Stimulated activated CD4-positive, alpha-beta T cell treated with anti-CD3 and anti-CD28 coated beads, TNF-alpha, amount 100 ng/mL, for 4 hours (primary cell): ENCODE measurements at places on chromosomes 3 and 15.
A peak's percentile ranks its signal among the peaks of the same experiment; 100 is the strongest.

DNA sequence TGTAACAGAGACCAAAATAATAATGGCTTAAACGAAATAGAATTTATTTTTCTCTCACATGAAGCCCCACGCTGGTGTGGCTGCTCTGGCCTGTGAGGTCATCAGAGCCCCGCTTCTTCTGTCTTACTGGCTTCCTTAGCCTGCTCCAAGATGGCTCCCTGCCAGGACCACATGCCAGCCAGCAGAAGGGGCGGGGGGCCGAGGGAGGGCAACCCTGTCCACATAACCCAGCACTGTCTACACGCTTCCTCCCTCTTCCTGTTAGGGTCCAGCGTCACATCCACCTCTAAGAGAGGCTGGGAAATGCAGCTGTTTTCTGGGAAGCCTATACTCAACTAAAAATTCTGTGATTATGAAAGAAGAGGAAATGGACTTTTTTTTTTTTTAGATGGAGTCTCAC lies 107.9 kb upstream of the DLG1 start:
- no peak for DNase-seq

GRCh38 chr15:76203346-76204108 lies 107.7 kb downstream of the ETFA start:
- no peak for DNase-seq

- DNase-seq: no peak
These were observed 793 bp downstream of the PCOLCE2 start for GRCh38 chr3:142888099-142888480.

GRCh38 chr15:23565395-23566070 lies at the start of gene MKRN3:
MKRN3 (plus strand) TSS chr15:23565674; CDS start chr15:23565783, 109 bp downstream.
- no peak for DNase-seq

- DNase-seq: no peak
These were observed 1.3 kb upstream of the CHRNB4 start for GRCh38 chr15:78642331-78642730.

DNA sequence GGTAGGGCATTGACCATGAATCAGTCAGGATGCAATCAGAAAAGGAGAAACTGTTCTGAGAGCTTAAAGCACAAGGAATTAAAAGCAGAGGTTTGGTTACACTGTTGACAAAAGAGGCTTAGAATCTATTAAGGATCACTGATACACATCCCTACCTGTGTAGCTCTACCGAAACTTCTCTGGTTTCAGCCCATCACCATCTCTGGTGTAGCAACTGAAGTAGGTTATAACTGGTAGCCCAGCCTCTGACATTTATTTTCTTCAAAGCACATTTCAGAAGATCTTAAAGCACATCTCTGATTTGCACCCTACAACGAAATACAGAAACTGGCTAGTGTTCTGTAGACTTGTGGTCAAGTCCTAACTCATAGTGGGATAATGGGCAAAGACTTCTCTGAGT lies 283.7 kb downstream of the GBE1 start:
- DNase-seq: no peak

DNA sequence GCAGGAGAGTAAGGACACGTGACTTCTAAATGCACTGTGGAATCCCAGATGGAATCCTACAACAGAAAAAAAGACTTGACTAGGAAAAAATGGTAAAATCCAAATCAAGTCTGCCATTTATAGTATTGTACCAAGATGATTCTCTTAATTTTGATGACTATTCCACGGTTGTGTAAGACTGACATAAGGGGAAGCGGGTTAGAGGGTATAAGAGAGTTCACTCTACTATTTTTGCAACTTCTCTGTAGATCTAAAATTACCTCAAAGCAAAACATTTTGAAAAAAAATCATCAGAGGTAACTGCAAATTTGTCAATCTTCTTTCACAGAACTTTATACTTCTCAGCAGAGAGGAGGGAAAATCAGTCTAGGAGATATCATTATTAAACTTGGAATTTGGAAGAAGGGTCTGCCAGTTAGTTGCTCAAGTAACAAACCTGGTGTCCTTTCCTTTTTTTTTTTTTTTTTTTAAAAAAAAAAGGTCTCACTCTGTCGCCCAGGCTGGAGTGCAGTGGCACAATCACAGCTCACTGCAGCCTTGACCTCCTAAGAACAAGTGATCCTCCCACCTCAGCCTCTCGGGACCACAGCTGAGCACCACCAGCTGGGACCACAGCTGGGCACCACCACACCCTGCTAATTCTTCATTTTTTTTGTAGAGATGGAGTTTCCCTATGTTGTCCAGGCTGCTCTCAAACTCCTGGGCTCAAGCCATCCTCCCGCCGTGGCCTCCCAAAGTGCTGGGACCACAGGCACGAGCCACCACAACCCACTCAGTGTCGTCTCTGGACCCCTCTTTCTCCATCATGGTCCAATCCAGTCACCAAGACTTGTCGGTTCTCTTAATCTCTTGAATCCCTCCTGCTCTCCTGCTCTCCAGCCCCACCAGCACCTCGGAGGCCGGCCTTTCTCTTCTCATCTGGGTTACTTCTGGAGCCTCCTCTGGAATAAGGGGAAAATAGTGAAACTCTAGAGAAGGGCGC lies 14.9 kb upstream of the HES1 start:
- no peak for DNase-seq

DNA sequence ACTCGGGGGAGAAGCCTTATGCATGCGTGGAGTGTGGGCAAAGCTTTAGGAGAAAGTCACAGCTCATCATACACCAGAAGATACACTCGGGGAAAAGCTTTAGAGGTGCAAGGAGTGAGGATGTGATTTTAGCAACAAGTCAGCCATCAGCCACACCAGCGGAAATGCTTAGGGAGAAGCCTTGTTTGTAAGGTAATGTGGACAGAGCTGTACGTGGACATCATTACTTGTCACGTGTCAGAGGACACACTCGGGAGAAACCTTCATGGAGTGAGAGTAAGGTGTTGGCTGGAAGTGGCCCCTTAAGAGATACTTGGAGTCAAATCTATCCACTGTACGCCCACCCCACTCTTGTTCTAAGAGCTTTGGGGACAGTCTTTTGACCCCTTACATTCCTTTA lies 28.7 kb downstream of the ZNF589 start:
- no peak for DNase-seq

DNA sequence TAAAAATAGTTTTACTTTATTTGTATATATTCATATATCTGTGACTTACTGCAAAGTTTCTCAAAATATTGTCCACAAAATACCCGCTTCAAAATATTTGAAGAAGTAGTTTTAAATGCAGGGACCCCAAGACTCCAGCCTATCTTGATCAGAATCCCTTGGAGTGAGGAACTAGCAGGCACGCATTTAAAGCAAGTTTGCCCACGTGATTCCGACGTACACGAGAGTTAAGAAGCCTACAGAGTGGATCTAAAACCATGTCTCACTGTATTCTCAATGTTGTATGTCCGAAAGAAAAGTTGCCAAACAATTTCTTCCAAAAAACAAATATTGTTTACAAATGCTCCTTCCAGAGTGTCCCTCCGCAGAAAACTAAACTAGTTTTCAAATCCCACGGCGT lies 1.7 kb downstream of the GABRB3 start:
- DNase-seq: no peak

DNA sequence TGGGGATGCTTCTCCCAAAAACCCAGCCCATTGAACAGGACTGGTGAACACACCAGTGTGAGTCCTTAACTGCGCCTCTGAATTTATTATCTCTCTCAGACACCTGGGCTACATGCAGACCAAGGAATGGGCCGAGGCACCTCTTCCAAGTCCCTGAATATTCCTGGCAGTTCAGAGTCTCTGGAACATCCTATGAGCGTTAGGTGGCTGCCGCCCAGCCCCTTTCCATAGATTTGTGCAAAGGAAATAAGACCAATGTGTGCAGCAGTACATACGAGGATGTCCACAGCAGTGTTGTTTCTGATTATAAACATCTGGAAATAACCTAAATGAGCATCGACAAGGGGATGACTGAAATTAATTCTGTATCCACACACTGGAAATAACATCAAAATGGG lies 104.9 kb upstream of the RPL32 start:
- DNase-seq: no peak

DNA sequence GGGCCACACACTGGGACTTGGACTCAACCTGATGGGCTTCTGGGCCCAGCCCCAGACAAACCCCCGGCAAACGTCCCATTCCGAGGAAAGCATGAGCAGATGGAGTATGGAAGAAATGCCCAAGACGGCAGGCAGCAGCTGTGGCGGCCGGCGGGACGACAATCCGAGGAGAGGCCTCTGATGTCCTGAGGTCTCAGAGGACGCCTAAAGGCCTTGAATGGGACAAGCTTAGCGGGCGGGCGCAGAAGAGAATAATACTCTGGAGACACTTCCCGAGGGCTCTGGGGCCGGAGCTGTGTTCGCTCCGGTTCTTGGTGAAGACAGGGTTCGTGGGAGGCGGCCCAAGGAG lies 482 bp upstream of the OGG1 start:
- DNase-seq: no peak

DNA sequence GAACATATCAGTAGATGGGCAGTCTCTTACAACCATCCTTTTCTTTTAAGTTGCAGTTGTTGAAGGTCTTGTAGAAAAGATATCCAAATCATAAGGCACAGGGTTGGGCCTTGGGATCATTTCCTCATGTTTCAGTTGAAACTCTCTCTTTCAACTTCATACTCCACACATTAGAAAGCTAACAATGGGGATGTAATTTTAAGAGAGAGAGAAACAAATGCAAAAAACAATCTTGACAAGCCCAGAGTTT lies 747.9 kb downstream of the ROBO1 start:
- DNase-seq: no peak

GRCh38 chr3:4474683-4475490 lies 7.8 kb upstream of the SUMF1 start:
- no peak for DNase-seq

- DNase-seq: no peak
These were observed 405.7 kb upstream of the RORA start for GRCh38 chr15:61634837-61635236.

- peak; percentile 11 for DNase-seq
These were observed 34.0 kb downstream of the LYZL4 start for GRCh38 chr3:42376344-42376798.

DNA sequence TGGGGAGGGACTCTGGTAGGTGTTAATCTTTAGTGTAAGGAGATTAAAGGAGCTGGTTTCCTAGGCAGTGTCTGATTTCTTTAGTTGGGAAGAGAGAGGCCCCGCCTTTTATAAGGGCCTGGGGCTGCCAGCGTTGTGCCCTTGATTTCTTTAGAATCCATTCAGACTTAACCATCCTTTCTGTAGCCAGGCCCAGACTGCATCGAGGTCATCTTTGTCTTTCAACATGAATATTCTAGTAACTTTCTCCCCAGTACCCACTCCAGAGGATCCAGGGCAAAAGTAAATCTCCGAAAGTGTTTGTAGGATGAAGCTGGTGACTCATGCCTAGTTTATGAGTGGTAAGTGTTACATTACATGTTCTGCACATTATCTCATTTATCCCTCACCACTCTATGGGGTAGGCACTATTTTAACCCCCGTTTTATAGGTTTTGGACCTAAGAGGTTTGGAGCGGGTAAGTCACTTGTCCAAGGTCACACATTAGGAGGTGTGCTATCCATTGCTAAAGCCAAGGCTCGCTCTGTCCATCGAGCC lies 11.8 kb upstream of the USP3 start:
- no peak for DNase-seq

DNA sequence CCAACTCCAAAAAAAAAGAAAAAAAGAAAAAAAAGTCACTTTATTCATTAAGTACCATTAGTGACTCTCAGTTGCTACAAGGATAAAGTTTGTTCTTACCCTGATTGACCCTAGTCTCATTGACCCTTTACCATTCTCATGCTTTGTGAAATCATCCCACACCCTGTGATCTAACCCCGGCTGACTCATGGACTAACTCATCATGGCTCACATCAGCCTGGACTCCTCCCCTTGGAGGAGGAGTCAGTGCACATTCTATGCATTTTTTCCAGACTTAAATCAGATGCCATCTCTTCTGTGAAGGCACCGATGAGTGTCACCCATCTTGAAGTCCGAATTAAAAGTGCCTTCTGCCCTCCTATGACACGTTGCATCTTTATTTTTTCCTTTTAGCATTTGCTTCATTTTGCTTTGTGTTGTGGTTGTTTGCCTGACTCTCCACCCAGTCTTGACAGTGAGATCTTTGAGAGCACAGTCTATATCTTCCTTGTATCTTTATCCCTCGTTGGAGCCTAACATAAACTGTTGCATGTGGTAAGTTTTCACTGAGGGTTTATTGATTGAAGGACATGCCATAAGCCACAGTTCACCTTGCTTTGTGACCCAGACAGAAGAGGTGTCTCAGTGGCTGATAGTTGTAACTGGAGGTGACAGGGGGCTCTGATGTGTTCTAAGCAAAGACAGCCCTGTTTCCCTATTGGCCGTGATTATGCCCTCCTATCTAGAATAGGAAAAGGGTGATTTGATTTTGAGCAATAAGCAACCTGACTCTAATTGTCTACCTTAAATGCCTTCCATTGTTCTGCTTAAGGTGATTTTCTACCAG lies 72.1 kb downstream of the IL1RAP start:
- DNase-seq: peak; percentile 29

DNA sequence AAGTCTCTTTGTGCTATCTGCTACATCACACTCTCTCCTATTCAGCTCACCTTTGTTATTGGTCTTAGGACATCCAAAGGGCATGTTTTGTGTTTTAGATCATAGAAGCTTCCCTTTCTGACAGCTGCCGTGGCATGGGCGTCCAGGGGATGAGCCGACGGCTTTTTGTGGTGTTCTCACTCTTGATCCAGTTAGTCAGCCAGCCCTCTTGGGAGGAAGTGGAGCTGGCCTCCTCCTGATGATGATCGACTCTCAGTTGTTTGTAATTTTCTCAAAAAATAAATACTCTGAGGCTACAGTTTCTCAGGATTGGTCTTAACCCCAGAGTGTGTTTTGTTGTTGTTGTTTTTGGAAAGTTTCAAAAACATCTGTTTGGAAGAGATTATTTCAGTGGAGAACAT lies 34.4 kb downstream of the BOC start:
- DNase-seq: no peak

DNA sequence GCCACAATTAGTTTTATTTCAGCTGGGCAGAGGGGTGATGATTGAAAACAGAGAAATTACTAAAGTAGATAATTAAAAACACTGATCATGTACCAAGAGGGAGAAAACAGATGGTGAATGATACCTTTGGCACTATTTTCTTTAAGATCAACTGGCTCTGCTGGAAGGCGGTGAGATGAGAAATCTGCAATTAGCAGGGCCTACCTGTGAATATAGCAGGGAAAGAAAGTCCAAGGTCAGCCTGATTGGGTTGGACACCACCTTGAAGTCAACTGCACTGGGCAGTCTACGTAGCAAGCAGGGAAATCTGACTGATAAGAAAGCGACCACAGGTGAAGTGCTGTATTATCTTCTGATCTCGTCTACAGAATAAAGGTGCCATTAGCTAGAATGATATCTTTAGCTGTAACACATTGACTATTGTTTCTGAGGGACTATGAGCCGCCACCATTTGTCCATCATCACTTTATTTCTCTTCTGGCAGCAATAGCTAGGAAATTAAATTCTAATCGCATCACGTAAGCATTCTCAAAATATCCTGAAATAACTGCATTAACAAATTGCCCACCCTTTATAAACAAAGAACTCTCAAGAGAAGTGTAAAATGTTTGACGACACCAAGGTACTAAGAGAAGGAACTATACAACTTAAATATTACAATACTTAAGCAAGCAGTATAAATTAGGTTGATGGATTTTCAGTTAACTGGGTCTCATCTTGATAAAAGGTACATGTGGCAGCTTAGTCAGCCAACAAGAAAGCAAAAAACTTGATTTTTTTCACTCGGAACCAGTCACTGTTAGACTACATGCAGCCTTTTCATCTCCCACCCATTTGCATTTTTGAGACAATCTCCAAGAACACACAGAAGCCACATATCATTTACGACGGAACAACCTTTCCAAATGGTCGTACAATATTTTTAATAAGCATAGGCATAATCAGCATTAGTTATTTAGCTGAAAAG lies 1.3 kb downstream of the NEDD4 start:
- DNase-seq: no peak

- DNase-seq: no peak
These were observed 86.6 kb downstream of the LINGO1 start for GRCh38 chr15:77546050-77546501.
